Stimulated activated CD4-positive, alpha-beta T cell treated with anti-CD3 and anti-CD28 coated beads, TNF-alpha, amount 100 ng/mL, for 48 hours (primary cell): ENCODE measurements at places on chromosomes 7 and 10.

DNA sequence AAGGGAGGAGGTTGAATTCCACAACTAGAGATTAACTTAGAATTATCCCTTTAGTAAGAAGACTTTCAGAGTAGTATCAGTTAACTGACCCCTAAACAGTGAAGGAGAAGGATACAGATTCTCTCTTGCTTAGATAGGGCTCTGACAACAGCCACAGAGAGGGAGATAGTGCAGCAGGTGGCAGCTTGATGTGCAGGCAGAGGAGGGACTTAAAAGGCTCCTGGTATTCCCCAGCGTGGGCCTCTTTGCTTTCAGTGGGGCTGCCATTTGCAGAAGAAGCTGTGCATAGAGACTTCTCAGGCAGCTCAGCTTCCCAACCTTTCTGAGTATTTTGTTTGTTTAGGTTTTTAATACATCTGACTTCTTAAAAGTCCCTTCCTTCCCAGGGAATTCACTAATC lies 16.0 kb downstream of the FZD1 start:
- no peak for DNase-seq

DNA sequence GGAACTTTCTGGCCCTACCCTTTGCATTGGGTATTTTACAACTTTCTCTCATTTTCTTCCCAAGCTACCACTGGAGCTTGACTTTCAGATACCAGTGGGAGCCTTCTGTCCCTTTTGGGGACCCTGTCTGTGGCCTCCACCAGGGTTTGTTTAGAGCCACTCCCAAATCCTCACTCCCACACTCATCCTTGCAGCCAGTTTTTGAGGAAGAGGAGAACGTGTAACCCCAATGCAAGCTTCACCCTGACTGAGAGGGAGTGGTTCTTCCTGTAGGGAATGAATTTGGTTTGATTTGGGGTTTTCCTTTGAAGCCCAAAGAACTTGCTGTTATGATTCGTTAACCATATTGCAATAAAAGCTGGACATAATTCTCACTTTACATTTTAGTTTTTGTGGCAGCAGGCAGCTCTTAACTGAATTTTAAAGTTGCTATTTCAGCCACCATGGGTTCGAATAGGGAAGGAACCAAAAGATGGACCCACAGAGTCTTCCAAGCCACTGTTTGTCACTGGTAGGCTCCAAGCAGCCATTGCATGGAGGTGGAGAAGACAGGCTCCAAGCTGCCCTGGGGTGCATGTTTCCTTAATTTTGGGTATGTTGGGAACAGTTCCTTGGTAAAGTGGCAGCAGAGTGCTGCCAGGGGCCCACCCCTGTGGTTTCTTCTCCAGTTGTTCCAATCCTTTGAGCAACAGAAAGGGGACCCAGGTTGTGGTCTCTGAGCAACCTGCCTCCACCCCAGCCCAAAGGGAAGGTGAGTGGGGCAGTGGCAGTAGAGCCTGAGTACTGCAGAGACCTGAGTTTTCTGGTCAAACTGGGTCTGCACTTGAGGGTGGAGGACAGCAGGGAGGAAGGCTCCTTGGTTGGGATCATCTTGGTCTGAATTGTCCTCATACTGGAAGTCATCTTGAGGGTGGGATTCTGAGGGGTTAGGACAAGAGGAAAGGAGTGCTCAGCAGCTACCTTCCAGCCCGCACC lies 5.1 kb downstream of the EVX1 start:
- DNase-seq = no peak

DNA sequence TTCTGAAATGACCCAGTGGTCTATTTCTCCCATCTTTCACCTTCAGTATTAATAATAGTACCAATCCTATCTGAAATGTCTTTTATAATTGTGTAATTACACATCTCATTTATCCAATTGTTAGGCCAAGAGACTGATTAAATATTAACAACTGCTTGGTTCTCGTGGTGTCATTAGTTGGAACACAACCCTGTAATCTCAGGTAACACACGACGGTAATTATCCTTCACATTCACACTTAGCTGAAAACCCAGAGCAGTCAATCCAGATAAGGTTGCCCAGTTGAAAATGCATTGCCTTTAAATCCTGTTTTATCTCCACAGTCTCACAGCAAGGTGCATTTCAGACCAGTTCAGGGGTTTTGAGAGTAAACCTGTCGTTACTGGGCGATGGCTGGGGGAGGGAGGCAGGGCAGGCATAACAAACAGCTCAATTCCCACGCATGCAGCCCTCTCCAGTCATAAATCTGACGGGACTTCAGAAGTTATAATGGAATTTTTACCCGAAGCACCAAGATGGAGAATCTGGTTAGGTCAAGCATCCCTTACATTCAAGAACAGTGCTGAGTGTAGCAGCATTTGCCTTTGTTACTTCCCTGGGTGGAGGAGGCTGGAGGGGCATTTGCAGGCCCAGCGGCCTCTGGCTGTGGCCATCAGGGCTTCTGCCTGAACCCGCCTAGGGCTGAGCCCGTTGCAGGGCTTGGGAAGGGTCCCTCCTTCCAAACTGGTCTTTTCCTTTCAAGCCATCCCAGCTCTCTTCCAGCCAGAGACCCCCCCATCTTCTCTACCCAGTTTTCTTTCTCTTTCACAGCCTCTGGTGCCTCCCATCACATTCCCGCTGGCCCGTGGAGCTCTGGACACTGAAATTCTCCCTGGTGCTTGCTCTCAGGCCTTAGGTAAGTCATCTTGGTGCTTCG lies 201.0 kb upstream of the LYZL2 start:
- no peak for DNase-seq

- no peak for DNase-seq
These were observed 14.9 kb upstream of the GIMAP8 start for GRCh38 chr7:150435390-150436073.

DNA sequence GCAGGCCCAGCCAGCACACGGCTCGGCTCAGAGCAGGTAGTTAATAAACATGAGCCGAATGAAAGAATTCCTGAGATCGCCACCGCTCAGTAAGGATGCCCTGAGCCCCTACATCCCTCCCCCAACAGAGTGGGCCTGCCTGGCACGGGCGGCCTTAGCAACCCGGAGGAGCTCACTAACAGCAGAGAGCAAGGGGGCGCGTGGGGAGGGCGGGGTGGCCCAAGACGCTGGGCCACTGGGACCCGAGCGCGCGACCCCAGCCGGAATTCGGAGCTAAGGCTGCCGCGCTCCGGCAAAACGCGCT lies 403 bp upstream of the ENO4 start:
- no peak for DNase-seq

DNA sequence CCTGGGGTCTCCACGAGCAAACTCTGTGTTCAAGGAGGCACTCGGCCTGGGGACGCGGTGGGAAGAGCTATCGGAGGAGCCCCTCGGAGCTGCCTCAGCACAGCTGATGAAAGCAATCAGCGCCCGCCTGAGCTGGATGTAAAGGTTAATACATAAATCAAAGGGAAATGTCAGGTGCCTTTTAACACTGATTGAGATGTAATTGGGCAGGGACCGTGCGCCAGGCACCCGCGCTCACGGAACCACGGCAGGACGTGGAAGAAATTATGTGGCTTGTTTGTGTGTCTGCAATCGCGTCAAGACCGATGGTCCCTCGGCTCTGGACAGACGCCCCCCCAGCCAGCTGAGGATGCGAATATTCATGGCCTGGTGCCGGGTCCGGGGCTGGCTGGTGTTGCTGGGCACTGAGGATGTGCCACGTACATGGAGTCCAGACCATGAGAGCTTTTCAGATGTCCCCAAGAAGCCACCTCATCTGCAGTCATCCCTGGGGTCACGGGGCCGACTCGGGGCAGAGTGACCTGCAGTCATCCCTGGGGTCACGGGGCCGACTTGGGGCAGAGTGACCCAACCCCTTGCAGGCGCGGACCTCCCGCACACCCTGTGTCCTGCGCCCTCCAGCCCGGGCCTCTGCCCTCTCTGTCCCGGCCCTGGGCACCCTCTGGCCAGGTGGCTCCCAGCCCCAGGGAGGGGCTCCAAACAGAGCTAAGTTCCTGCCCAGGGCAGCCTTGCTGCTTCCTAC lies 15.6 kb downstream of the FOXL3 start:
- no peak for DNase-seq

DNA sequence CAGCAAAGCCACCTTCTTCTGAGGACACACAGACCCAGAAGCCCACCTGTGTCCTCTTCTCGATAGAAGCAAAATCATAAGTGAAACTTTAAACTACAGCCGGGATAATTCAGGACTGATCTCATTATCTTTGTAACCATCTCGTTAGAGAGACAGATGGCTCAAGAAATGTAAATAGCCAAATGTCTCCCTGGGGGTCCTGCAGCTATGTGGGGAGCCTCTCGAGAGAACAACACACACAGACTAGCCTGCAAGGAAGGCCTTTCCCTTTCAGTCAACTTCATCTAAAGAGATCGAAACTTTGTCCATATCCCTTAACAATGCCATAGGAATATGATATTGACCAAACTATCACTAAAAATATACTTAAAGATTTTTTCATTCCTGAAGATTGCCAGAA lies 93.5 kb downstream of the VWC2 start:
- no peak for DNase-seq

GRCh38 chr7:149527414-149527813 lies 29.8 kb upstream of the ZNF746 start:
- no peak for DNase-seq

DNA sequence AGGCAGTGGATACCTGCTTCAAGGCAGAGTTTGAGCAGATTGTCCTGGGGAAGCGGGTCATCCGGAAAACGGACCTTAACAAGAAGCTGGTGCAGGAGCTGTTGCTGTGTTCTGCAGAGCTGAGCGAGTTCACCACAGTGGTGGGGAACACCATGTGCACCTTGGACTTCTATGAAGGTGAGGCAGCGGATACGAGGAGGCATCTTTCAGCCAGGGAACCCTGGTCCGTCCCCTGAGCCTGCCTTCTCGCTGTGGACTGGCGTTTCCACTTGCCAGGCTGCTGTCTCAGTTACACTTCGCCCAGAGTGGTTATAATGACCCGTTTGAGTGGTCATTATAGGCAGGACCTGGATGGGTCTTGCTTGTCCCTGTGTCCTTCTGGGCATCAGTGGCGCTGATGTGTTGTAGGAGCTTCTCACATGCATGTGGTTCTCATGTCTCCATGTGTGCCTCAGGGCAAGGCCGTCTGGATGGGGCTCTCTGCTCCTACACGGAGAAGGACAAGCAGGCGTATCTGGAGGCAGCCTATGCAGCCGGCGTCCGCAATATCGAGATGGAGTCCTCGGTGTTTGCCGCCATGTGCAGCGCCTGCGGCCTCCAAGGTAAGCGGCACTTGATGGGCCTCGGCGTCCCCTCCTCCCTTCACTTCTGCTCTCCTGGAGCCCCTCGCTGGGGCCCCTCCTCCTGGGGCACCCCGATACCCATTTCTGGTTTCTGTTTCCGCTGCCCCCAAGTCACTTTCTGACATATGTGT lies 18.0 kb downstream of the UPP1 start:
- DNase-seq = no peak

DNA sequence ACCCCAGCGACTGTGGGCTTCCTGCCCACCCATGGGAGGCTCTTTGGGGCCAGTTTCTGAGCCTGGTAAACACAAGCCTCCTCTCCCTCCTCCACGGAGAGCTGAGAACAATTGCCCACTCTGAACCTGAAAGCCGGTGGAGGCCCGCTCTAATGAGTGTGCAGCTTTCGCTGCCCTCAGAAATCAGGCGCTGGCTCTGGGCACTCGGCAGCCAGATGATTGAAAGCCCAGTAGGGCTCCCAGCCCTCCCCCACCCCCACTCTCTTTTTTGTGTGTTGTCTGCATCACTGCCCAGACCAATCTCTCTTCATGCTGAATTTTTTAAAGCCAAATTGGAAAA lies 438.9 kb downstream of the RPS24 start:
- DNase-seq = no peak

DNA sequence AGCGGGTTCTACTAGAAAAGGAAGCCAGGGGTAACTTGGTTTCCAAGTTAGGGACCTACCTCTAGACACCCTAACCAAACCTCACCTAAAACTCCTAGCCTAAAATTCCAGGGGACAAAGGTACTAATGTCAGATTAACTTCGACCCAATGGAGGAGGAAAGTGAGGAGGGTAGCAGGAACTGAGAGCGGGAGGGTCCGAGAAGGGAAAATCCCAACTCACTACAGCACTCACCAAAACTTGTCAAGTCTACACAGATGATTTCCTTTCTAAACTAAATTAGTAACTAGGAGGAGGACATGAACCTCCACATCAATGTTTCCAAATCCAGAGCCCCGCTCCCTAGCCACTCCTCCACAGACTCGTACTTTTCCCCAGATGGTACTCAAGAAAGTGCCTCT lies 22.6 kb downstream of the CHCHD3 start:
- DNase-seq = no peak

- no peak for DNase-seq
These were observed 314.3 kb upstream of the LRGUK start for GRCh38 chr7:133812877-133813276.

- no peak for DNase-seq
These were observed 147.3 kb downstream of the JMJD1C start for GRCh38 chr10:63318491-63318890.

DNA sequence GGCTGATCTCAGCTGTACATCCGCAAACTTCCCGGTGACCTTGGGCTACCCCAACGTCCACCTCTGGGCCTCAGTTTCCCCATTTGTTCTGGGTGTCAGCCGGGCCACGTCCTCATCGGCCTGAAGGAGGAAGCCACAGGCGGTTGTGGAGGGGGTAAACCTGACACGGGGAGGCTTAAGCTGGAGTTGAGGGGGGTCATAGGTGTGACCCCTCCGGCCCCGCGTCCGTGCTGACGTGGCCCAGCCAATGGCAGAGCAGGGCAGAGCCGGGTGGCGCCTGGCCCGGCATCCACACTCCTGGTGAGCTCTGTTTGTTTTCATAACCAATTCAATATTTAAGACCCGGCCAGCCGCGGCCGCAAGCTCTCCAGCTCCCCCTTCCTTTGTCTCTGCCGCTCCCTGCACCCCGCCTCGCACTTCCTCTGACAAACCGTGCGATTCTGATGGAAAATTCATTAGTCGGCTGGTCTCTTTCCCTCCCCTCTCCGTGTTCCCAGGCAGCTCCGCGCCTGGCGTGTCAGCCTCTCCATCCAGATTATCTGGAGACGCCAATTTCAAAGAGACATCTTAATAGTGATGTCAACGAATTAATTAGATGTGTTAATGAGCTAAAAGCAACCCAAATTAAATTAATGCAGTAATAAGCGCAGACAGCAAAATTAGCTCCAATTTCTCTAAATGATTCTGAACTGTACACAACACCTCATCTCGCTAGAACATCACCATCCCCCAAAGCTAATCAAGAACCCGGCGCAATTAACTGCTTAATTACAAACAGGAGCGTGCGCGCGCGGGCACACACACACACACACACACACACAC lies 55.4 kb downstream of the MICALL2 start:
- DNase-seq = no peak

DNA sequence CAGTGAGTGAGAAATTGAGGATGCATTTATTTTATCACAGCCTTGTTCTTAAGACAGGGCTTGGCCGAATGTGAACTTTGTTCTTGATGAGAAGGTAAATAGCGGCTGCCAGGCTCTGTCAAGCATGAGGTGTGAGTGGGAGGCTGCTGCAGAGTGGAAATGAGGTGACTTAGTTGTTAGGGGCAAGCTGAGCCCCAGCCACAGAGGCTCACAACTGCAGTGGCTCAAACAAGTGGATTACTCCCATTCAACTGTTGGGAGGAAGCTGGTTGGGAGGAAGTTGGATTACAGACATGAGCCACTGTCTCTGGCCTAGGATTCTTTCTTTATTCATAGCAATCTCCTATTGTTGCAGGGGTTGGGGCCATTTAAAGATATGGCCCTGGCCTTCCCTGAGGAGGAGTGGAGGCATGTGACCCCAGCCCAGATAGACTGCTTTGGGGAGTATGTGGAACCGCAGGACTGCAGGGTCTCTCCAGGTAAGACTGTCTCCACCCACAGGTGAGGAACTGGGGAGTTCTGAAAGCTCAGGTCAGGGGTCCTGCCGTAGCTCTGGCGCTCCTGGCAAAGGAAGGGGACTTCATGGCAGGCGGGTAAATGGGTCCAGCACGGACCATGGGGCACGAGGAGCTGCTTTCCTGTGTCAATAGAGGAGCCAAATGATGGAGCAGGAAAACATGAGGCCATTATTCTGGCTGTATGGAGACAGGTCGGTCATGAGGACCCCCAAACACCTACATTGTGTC lies 7.1 kb downstream of the ZSCAN25 start:
- no peak for DNase-seq
